ENCODE measurements at places on chromosomes 2 and 18. TPM values are rescaled to one million over a fixed set of nuclear protein-coding genes. Genes with fewer than 3 reads are reported as not detected.

DNA sequence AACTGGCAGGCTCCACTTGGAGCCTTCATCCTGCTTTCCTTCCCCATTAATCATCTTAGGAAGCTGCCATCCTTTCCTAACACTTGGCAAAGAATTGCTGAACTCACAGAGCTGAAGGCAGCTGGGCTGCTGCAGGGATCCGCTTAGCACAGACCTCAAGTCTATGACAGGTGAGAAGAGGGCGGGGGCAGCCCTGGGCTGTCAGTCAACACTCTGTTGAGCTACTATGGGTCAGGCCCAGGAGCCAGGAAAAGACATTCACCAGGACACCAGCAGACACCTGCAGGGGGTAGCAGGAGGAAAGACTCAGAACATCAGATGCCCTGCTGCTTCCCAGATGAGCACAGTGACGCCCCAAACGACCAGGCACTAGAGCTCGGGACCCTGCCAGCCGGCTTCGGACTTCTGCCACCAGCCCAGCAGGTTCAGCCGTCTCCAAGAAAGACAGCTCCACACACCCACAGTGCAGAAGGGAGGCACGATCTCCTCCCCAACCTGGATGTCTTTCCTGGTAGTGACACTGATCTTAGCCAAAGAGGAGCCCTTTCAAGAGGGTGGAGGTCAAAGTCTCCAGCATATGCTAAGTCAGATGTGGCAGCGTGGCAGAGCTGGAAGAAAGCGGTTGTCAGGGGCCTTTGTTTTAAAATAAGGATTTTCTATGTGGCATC, 55.2 kb downstream of the SNORC start:
- no peak for DNase-seq

- peak; percentile 61 for DNase-seq
Measured at GRCh38 chr2:105775809-105776559, 31.3 kb downstream of the NCK2 start.

DNA sequence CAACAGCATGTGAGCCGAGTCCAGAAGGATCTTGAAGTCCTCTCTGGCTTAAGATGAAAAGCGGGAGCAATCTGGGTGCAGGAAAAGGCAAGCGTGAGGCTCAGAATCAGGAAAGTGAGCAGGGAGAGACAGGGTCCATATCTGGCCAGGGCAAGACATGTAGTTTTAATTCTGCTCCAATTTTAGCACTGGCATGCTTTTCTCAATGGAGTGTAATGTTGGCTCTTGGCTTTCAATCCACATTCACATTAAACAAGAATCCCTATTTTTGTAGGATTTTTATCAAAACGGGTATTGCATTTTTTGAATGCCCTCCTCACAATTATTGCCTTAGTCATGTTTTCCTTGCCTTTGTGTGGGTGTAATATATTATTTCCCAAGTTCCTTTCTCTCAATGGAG, 6.0 kb downstream of the SPATA3 start:
- DNase-seq: no peak

Gene OSR1
- total RNA-seq: not detected

DNA sequence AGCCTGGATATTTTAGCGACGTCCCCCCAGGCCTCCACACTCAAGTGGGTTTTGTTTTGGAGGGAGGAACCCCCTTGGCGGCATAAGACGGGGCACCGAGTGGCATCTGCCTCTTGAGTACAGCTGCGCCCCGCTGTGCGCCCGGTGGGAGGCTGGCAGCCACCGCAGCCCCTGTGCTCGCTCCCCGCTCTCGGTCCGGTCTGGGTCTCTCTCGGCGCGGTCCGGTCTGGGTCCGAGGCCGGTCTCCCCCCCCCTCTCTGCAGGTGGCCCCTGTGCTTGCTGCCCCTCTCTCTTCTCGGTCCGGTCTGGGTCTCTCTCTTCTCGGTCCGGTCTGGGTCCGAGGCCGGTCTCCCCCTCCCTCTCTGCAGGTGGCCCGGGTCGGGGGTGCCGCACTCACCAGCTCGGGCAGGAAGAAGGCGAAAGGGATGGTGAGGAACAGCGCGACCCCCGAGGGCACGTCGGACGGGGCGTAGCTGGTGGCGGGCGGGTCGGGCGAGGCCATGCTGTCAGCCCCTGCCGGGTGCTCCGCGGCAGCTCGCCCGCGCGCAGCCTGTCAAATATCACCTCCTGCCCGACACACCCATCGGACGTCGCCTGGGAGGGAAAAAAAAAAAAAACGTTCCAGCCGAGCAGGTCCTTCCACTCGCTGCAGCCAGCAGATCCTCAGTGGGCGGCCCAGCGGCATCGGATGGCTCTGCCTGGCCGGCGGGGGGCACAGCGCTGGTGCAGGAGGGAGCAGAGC, at the start of gene MALL:
Gene MALL (minus strand): TSS at position 532 of the 742 bp plus-strand sequence. CDS start 30 bp downstream, at position 502.
- DNase-seq: peak; percentile 37

Gene TGFBRAP1
- total RNA-seq: 20.6 TPM

- DNase-seq: peak; percentile 68
Measured at GRCh38 chr2:98757904-98758421, 27.0 kb upstream of the MGAT4A start.

DNA sequence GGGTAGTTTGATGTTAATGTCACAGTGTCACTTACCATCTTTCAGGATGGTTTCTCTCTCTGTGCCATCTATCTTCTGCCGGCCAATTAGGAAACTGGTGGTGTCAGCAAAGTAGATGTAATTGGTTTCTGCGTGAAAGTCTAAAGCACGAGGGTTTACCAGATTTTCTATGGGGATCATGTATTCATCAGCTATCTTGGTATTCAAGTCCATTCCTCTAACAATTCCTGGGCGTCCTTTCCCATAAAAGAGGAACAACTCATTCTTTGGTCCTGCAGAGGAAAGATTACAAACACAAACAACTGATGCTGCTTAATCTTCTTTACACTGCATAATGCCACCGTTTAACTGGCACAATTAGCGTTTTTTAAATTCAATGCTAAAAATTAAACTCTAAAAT, 1081.9 kb downstream of the LRP1B start:
- DNase-seq: no peak

DNA sequence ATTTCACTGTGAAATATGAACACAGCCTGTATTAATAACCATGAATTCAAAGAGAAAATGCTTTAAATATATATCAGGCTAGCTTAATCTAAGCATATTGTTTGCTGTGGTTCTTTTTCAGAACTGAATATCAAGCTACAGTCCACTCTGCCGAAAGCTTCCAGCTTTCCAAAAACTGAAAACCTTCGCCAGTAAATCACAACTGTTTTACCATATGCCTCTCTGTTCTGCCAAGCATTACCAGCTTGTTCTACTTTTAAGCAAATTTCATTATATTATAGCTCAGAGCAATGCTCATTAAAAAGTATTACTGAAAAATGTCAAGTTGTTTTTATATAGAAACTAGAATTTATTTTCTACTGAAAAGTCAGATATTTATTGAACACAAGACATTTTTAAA, 277.4 kb downstream of the NRXN1 start:
- DNase-seq: no peak

Gene C2orf74
- total RNA-seq: 10.0 TPM

Gene RNF125
- 22.2 TPM for total RNA-seq

- DNase-seq: peak; percentile 74
Measured at GRCh38 chr18:79982736-79983135, 5.6 kb downstream of the TXNL4A start.

DNA sequence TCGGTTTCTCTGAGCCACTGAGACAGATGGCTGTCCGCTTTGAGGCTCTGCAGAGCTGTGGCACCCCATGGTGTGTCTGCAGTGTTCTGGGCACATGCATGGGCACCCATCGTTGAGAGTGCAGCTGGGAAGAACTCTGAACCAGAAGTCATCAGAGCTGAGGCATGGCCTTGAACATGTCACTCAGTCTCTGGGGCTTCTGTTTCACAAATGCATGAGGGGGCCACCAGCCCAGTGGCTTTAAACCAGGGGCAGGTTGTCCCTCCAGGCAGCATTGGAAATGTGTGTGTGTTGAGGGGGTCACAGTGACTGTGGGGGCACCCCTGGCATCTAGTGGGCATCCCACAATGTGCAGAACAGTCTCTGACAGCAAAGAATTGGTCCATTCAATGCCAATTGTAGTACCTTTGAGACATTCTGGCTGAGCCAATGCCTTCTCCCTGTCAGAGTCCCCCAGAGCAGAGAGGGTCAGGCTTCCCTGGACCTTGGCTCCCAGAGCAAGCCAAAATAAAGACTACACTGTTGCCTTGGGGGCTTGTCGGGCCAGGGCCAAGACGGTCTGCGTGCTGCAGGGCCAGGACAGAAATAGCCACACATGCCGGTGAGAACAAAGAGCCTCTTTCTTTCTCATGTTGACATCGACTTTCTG, 9.3 kb upstream of the PSMD1 start:
- no peak for DNase-seq

- no peak for DNase-seq
Measured at GRCh38 chr18:50162486-50163304, 32.3 kb downstream of the MYO5B start.

Gene HOXD8
- not detected for total RNA-seq

DNA sequence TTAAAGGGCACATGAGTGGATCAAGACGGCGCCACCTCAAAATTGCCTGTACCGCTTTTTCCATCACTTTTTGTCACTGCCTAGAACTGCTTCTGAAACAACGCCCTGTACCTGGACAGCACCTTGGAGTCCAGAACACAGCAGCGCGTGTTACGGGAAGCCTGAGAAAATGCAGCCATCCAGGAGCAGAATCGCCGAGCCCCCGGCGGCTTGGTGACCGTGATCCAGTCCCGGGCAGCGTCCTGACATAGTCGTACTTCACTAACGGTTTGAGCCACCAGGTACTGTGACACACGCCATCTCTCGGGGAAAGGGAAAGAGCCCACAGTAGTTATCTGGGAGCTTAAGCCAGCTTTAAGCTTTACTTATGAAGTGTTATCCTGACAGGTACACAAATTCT, 168.9 kb upstream of the SALL3 start:
- DNase-seq: no peak

DNA sequence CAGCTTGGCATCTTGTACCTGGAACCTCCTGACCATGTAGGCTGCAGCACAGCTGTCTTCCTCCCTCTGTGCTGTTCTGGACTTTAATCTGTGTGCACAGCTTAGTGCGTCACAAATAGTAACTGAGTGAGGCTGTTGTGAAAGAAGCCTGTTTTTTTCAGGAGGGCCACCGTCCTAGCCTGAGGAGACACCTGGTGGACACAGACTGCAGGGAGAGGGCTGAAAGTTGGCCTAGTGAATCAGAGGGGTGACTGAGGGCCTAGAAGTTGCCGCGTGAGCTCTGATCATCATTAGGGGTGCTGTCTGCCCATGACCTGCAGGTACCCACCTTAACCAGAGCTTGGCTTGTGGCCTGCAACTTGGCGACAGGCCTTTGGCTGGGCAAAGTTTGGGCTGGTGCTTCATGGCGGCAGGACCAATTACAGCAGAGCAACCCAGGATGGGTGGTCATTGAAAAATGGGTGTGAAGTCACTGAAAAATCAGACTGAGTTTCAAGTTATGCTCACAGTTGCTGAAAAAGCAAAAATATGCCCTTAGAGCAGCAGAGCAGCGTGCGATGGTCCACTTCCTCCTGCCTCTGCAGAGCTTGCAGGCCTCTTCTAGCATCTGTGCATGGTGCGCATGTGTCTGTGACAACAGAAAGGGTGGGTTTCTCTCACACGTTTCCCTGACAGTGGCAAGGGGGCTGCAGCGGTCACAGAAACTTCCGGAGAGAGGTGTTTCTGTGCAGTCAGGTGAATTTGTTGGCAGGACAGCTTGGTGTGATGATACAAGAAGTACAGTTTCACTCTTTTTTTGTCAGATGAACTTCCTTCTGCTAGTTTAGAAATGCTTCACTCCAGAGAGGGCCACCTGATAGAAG, 9.6 kb downstream of the GDF7 start:
- no peak for DNase-seq

Measured in activated CD4-positive, alpha-beta T cell treated with anti-CD3 and anti-CD28 coated beads for 36 hours (primary cell).